Suppressor macrophage treated with lipopolysaccharide for 1 hour (primary cell): ENCODE measurements at places on chromosomes 6 and 20.
A peak's percentile ranks its signal among the peaks of the same experiment; 100 is the strongest.

DNA sequence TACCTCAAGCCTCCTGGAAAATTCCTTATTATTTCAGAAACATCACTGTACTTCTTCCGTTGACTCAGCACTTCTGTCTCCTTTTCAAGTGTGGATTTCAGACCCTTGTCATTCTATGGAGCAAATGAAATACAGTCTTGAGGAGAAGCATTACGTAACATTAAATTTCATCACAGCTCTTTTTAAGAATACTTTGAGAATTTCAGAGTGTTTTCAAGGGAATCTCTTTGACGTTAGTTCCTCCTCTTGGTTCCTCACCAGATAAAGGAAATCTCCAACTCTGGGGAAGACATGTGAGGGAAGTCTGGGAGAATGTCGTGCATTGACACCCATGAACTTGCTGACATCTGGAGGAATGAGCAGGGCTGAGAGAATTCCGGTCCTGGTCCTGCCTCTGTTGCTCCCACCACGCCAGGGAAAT lies 32.3 kb downstream of the UST start:
- DNase-seq: peak; percentile 70

DNA sequence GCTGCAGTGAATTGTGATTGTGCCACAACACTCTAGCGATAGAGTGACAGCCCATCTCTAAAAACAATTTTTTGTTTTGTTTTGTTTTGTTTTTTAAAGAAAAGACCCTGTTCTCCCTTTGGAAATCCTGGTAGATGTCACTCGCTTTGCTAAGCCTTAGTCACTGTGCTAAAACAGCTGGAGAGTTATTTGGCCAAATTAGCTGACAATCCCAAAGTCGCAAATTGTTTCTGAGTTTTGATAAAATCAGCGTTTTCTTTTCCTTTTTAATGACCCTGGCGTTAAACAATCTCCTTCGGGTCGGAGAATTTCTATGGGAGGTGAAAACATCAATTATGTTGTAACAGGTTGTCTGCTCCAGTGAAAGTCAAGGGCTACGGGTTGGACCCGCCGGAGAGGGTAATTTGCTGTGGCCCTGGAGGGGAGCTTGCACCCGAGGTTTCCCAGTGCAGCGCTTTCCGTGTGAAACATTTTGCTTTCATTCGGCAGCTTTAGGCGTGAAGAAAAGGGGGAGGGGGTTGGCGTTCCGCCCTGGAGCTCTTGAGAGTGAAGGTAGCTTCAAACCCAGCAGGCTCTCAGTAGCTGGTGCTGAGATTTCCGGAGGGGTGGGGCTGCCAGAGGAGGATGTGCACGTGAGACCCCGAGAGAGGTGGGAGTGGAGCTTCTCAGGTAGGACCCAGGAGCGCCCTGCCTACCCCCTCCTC lies 296.6 kb downstream of the PHACTR1 start:
- DNase-seq: no peak

GRCh38 chr6:9914951-9915350 lies 499.9 kb downstream of the TFAP2A start:
- DNase-seq: no peak

DNA sequence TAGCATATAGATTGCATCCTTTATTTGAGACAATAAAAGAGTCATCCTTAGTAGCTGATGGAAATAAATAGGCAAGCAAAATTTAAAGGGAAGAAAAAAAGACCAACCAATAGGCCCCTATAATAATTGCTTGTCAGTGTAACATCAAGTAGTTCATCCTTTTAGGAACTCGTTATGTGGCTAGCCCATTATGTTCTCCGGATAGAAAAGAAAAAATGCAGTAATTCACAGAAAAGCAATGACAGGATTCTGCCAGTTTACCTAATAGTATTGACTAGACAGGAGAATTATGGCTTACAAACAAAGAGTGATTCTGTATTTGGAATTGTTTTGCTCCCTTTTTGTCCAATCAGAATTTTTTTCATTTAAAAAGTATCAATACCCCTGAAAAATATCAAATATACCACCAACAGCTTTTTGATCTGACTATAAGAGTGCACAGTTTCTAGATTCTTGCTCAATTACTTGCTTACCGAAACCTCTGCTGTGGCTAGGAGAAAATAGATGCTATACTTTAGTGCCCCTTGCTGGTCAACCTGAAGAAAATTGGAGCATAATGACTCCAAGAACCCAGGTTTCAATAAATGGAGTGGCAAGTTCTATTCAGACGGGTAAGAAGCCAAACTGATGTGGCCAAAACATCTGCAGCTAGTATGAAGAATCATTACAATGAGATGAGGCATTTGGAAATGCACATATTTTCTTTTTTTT lies 91.5 kb upstream of the SASH1 start:
- no peak for DNase-seq

GRCh38 chr6:39821046-39821740 lies 29.0 kb downstream of the DAAM2 start:
- no peak for DNase-seq

GRCh38 chr20:14414560-14414959 lies 77.1 kb upstream of the FLRT3 start:
- DNase-seq: no peak

DNA sequence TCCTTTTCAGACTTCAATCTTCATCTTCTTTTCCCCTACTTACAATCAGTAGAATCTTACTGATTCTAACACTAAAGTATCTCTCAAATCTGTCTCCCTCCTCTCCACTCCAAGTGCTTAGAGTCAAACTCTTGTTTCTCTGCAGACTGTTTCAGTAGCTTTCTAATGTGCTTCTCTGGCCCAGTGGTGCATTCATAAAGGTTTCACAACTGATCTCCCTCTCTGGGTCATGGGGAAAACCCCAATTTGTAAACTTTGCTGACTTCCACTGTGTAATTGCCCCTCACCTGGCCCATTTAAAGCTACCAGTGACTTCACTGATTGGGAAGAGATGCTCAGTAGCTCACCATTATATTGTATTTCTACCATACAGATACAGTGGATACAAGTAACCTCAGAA lies 183.6 kb downstream of the FAXC start:
- no peak for DNase-seq

- DNase-seq: no peak
Measured at GRCh38 chr6:106070636-106071035, 15.5 kb upstream of the PRDM1 start.

GRCh38 chr6:134111062-134111677 lies 58.7 kb upstream of the SLC2A12 start:
- peak; percentile 94 for DNase-seq

- DNase-seq: no peak
Measured at GRCh38 chr20:12614764-12615163, 394.0 kb upstream of the SPTLC3 start.

GRCh38 chr20:10322073-10323012 lies 103.7 kb downstream of the SNAP25 start:
- no peak for DNase-seq

GRCh38 chr6:125612345-125612846 lies 137.0 kb upstream of the HEY2 start:
- DNase-seq: no peak

GRCh38 chr6:161246725-161247124 lies 27.1 kb downstream of the AGPAT4 start:
- no peak for DNase-seq

DNA sequence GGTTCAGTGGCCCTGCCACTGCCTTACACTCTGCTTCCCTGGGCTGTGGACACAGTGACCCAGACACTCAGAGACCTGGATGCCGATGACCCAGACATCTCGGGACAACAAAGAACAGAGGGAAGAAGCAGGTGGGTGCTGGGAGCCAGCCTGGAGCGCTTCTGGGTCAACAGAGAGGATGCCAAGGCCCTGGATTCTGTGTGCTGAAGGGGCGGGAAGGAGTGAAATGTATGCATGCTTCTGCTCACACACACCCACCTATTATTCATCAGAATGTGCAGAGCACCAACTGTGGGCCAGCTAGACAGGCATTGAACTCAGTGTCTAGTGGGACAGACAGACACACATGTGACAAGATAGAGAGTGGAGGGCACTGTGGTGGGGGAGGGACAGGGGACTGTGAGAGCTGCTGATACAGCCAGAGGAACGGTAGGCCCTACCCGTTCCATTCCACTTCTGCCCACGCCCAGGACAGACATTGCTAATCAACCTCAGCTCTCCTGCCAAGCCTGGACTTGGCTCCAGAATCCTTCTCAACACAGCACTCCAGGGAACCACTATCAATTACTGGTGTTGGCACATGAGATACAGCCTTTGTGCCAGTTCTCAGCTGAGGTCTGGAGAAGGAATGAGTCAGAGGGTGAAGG lies 20.2 kb downstream of the KCNK15 start:
- DNase-seq: no peak

DNA sequence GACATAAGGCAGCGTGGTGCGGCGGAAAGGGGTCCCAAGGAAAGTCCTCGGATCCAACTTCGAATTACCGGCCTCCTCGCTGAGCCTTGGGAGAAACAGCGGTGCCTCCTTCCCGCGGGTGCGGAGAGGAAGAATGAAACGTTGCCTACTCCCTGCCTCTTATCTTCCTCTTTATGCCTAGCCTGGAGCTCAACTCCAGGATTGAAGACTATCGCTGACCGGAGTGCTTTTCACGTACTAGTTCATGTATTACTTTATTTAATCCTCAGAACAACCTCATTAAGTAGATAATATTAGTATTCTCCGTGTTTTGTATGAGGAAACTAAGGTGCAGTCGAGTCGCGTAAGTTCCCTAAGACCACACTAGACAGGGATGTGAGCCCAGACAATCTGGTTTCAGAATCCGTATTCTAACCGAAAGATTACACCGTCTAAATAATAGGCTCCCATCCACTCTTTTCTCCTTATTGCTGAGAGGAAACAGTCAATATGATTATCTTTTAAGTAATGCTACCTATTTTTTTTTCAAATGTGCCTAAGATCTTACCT lies 793 bp upstream of the PDSS2 start:
- DNase-seq: no peak

DNA sequence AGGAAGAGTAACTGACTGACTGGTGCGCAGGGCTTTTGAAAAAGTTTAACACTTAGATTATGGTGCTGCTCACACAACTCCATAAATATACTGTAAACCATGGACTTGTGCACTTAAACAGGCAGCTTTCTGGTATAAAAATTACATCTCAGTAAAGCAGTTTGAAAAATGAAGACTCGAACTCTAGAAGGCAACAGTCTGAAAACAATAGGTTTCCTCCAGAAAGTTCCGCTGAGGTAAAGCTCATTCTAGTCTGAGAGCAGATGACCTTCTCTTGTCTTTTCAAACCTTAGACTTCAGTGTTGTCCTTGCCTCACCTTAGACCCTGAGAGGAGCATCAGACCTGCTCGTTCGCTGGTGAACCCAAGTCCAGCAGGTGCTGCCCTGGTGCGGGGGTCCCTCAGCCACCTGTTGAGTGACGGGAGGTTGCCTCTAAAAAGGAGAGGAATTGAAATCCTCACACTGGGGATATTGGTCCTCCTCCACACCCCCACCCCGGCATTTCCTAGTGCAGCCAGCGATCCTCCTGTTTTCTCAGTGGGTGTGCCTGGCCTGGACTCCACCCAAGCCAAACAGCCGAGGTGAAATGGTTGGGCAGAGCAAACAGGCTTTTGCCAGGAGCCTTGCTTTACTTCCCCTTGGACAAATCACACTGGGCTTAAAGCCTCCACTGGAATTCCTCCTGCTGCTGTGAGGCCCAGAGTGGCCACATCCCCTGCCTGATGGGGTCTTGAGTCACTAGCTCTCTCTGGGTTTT lies 14.7 kb upstream of the PYGB start:
- DNase-seq: no peak

- peak; percentile 74 for DNase-seq
Measured at GRCh38 chr6:47165918-47166317, 123.8 kb upstream of the ADGRF1 start.
